Tibial nerve (tissue), 4 donors: ENCODE measurements at places on chromosomes 12 and 14. TPM values are rescaled to one million over a fixed set of nuclear protein-coding genes. Genes with fewer than 3 reads are reported as not detected.

The KRT79 gene
- total RNA-seq: not detected

The MYF6 gene
- not detected for total RNA-seq

The MIPOL1 gene
- 25.7 TPM for total RNA-seq

The MYBPC1 gene
- total RNA-seq: under 0.01 TPM

The CAPZA3 gene
- not detected for total RNA-seq

The STYX gene
- total RNA-seq: 13.4 TPM

The KRT3 gene
- not detected for total RNA-seq

The INHBE gene
- total RNA-seq: not detected

The CD69 gene
- 9.0 TPM for total RNA-seq

The RNASE4 gene
- 193 TPM for total RNA-seq
